Iris pigment epithelial cell (primary cell): ENCODE measurements at places on chromosomes 3 and 15.

DNA sequence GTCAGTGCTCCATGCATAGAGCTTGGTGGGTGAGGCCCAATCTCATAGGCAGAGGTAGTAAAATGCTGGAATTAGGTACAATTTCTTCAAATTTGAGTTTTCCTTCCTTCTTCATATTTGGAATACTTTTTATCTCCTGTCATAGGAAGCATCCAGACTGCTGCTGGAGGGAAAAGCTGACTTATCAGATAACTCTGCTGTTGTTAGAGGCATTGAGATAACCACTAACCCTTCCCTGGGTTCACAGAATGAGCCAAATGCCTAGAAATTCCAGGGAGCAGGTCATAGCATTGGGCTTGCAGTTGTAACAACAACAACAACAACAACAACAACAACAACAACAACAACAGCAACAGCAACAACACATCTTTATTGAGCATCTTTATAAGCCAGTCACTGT, 332.7 kb downstream of the PDCD6IP start:
- DNase-seq = no peak

DNA sequence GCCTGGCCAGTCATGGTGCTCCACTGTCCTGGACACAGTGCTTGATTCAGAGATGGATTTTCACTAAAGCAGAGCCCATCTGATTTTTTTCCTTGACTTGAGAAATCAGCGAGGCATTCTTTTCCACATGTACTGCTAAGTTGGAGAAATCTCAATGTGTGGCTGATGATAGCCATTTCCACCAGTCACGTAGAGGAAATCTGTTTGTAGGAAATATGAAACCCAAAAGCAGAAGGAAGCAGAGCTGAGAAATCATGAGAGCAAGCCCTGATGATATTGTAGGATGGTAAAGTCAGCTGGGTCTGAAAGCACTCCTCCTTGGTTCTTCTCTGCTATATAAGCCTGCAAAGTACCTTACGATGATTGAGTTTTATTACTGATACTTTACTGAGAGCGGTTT, 1233.4 kb downstream of the ROBO2 start:
- DNase-seq = no peak

- DNase-seq = no peak
Observed at GRCh38 chr3:56970461-56970879, 90.0 kb upstream of the SPATA12 start.

GRCh38 chr3:187616307-187616972, 53.8 kb downstream of the SST start:
- peak; percentile 62 for DNase-seq

DNA sequence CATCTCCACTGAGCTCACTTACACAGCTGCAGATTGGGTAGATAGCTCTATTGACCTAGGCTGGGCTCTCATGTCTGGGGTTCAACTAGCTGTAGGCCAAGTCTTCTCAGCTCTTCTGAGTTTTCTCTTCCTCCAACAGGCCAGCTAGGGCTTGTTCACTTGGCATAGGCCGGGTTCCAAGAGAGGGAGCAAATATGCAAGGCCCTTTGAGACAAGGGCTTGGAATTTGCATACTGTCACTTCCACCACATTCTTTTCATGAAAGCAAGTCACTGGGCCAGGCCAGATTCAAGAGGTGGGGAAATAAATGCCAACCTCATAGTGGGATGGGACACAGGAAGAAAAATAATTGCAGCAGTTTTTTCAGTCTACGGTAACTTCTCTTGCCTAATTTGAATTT, 25.2 kb downstream of the PIGB start:
- no peak for DNase-seq
